ENCODE measurements at places on chromosomes 2 and 18. TPM values are rescaled to one million over a fixed set of nuclear protein-coding genes. Genes with fewer than 3 reads are reported as not detected.

- peak; percentile 44 for DNase-seq
Observed at GRCh38 chr18:8982416-8983183, 119.9 kb upstream of the NDUFV2 start.

Gene RAX
- not detected for total RNA-seq

DNA sequence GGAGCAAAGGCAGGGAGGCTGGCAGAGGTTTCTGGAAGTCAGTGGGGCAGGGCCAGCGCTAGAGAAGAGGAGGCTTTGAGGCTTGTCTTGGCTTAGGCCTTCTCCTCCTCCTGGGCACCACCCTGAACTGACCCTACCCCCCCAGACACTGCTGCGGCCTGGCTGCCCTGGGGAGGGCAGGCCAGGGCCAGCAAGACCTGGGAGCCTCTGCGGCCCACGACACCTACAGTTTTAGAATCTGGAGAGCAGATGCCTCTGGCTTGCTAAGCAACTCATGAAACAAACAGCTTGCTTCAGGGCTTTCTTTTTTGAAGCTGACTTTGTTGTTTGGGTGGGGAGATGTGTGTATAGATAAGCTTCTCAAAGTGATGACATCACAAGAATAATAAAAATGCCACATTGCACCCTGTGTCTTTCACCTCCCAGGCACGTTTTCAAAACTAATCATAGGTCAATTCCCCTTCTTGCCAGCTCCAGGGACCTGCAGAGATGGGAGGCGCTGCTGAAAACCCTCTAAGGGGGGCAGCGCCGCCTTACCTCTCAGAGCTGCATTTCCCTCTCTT, 46.2 kb upstream of the SMAD7 start:
- DNase-seq: no peak

- no peak for DNase-seq
Observed at GRCh38 chr2:64504774-64505720, 19.1 kb upstream of the AFTPH start.

Gene LNPK
- 29.9 TPM for total RNA-seq

- DNase-seq: no peak
Observed at GRCh38 chr2:64837925-64838641, 151.1 kb upstream of the SLC1A4 start.

- no peak for DNase-seq
Observed at GRCh38 chr2:69570474-69570873, 73.1 kb downstream of the AAK1 start.

Gene CNRIP1
- not detected for total RNA-seq

DNA sequence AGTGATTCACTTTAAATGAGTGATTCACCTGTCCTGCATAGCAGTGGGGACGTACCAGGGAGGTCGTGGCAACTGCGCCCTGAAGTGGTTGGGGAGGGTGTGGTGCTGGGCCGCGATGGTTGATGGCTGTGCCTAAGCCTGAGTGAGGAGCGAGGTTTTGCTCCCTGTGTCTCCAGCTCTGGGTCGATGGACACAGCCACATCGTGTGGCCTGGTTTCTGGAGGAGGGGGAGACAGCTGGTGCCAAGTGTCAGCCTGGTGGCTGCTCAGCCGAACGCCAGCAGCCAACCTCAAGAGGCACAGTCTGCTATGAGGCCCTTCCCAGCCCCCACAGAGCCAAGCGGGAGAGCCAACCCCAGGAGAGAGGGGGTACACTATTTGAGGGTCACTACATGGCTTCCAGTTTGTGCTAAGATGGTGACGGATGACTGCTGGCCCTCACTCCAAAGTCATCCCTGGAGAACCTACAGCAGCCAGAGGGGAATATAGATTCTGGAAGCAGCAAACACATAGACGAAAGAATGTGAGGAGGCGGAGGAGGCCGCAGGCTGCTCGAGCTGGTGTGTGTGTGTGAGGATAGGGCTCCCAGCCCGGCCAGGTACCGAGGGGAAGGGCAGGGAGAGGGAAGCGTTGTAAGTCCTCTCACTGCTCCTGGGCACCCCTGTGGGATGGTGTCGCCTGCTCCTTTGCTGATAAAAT, 58.6 kb upstream of the OTOF start:
- DNase-seq: no peak

DNA sequence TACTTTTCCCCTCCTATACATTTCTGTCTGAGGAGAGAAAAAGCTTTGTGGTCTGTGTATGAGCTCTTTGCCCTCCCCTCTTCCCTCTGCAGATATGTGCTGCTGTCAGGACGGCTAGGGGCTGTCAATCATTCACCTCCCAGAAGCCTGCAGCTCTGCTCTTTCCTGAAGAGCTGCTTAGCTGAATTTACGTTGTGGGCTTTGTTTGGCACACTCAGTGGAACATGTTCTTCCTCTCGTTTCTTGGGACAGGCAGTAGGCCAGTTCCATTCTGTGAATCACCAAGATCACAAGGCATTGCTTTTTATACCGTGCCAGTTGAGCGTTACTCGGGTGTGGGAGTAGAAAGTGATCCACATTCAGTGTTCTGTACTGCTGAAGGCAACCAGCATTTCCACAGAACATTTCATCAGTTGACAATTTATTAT, 136.7 kb downstream of the LAMA3 start:
- DNase-seq: no peak

- no peak for DNase-seq
Observed at GRCh38 chr2:86383844-86384243, 46.4 kb upstream of the REEP1 start.

DNA sequence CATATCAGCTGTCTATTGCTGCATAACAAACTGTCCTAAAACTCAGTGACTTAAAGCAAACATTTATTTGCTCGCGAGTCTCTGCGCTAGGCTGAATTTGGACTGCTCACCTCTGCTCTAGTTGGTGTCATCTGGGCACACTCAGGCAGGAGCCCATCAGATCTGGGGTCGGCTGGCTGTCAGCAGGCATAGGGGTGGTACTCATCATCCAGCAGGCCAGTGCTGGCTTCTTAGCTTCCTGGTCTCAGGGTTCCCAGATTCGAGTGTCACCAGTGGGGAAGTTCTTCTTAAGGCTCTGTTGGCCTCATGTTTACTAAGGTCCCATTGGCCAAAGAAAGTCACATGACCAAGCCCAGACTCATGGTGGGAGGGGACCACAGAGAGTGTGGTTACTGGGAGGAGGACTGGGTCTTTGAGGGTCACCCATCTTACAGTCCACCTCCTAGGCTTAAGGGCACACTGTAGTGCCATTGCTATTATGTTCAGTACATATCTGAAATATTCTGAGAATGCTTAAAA, 71.6 kb upstream of the ATG16L1 start:
- DNase-seq: no peak

- DNase-seq: no peak
Observed at GRCh38 chr2:66982766-66983165, 414.4 kb upstream of the ETAA1 start.

Gene INPP5D
- 498 TPM for total RNA-seq

Gene COPS9
- 53.5 TPM for total RNA-seq

- DNase-seq: no peak
Observed at GRCh38 chr2:119756837-119757236, 2.9 kb upstream of the PTPN4 start.

DNA sequence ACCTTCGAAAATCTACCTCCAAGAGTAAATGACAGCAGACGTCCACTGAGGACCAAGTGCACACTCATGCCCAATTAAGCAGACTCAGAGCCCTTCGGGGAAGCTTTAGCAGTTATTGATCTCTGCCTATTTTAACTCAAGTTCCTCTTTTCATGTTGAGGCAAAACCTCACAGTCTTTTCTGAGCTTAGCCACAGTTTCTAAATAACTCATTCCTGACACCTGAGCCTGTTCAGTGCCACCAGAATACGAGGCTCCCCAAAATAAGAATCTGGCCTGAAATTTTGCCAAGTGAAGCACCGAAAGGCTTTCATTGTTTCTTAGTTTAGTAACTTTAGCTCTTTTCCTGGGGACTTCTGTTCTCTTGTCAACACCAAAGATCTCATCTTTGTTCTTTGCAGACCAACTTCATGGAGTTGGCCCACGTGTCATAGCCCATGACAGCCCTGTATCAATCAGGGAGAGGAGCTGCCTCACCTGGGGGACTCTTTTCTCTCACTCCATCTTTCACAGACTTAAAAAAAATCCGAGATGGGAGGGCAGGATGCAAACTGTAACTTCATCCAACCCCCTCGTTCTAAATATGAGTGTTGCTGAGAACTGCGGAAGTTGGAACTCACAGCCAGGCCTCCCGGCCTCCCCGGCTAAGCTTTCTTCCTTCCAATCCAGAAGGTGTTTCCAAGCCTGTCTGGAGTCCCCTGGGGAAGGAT, 22.2 kb downstream of the INPP5D start:
- peak; percentile 51 for DNase-seq

DNA sequence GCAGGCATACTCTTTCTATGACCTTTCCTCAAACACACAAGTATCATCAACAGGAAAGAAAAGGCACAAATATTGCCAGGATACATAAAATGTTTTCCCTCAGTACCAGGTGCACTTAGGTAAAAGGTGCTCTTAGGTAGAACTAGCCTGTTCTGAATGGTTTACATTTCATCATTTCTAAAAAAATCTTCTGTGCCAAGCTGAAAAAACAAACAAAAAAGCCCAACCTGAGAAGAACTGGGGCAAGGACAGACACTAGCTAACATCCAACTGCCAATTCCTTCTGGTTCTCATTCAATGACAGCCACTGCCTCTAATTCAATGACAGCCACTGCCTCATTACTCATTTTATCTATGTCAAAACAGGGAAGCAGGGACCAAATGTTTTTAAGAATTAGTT, 68.5 kb downstream of the SPIRE1 start:
- no peak for DNase-seq

Gene TAF1B
- 24.8 TPM for total RNA-seq

DNA sequence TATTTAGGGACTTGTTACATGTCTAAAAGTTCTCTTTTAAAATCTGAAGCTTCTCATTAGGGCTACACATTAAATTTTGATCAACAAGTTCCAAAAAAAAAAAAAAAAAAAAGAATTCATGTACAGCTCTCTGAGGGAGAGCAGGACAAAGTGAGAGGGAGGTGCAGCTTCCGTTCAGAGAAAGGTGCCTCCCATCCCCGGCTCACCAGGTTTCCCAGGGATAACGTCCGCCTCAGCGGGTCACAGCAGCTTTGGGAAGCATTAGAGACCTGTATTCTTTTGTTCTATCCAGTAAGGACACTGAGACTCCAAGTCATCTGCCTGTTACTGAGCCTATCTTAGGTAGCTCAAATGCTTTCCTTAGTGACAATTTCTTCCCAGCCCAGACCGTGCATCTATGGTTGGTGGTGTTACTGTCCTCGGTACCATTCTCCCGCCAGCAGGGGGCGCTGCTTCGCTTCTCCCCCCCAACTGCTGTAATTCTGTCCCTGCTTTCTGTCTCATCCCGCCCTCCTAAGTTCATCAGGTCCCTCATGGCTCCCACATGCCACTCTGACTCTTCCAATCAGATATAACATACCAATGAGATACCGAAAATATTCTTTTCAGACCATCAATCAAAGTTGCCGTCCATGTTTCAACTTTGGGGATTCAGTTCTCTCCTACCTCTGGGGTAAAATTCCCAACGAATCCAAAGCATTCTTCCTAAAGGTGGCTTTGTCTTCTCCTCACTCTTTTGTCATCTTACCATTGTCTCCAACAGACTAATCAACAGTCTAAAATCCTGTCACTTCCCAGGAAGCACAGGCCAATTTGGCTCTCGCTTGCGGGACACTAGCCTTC, 466.5 kb downstream of the METTL4 start:
- DNase-seq: peak; percentile 59

DNA sequence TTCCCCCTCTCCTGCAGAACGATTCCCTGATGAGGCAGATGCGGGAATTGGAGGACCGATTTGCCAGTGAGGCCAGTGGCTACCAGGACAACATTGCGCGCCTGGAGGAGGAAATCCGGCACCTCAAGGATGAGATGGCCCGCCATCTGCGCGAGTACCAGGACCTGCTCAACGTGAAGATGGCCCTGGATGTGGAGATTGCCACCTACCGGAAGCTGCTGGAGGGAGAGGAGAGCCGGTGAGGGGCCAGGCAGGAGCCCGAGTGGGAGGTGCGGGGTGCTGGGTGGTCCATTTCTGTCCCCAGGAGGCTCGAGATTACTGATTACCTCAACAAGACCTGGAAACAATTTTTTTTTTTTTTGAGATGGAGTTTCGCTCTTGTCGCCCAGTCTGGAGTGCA, 3.1 kb downstream of the DES start:
- no peak for DNase-seq

DNA sequence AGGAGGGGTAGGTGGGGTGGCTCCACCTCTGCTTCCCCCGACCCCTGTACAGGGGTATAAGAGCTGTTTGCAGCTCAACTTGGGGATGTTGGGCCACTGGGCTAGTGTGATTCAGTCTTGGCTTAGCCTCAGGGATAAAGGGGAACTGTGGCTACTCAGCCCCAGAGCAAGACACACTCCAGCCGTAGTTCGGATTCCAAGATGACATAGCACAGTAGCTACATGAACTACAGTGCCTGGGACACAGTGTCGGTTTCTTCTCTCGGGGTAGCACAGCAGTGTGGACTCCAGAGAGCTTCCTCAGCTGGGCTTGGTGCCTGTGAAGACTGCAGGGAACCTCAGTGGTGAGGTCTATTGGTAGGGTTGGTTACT, 21.1 kb downstream of the CARF start:
- no peak for DNase-seq

DNA sequence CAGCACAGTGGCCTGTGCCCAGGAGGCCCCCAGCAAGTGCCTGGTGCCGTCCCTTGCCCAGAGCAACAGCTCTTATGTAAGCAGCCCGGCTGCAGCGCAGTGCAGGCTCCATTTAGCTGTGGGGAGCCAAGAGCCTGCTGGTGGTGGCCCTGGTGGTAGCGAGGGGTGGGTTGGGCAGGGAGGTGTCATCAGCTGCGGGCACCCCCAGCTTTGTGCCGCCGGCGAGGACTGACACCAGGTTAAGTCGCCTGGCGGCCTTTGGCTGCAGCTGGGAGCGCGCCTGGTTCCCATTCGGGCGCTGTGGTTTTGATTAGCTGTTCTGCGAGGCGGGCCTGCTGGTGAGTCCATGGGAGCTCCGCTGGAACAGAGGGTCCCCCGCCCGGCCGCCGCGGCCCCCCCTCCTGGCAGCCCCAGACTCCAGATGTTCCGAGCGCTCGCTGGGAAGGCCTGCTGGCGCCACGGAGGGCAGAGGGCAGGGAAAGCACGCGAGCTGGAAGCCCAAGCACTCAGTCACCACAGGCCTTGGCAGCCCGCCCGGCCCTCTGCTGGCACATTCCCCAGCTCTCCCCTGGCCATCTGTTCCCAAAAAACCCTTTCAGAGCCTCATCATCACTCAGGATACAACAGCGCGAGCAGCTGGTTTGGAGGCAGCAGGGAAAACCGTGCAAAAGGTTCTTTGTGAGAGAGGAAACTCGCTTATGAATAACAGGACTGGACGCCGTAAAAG, 18.4 kb downstream of the ATOH8 start:
- DNase-seq: no peak

GRCh38 chr2:127355407-127356008, 32.3 kb downstream of the MAP3K2 start:
- peak; percentile 74 for DNase-seq

Gene COL4A4
- 0.88 TPM for total RNA-seq

- DNase-seq: no peak
Observed at GRCh38 chr2:84474176-84474575, 15.1 kb upstream of the SUCLG1 start.
